ENCODE measurements at places on chromosomes 6 and 20.

GRCh38 chr6:20833881-20834515 lies 299.7 kb downstream of the CDKAL1 start:
- DNase-seq = no peak

- no peak for DNase-seq
Observed at GRCh38 chr6:18763086-18763485, 375.9 kb downstream of the RNF144B start.

DNA sequence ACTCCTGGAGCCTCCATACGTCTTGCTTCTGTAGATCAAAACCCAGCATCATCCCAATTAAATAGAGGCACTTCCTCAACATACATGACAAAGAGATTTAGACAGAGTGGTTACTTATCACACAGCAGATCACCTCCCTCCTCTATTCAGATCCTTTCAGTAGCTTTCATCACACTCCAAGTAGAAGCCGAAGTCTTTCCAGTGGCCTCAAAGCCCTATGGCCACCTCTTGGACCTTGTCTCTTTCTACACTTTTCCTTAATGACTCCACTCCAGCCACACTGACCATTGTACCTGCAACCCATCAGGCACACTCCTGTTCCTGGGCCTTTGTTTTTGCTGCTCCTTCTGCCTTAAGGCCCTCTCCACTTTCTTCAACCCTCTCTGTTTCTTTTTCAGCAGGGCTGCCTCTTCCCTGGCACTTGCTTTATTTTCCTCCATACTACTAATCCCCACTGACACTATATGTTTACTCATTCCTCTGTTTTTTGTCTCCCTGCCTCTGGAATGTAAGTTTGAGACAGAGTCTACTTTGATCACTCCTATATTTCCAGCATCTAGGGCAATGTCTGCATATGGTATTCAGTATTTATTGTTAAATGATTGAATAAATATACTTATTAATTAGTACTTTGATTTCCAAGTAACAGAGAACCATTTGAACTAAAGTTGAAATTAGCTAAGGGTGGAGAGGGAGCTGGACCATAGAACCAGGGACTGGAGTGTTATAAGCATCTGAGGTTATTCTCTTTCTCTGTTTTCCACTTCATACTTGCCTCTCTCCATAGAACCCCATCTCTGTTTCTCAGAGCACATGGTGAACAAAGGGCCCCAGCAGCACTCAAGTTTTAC lies 43.4 kb upstream of the TRAM2 start:
- DNase-seq = no peak

GRCh38 chr20:10711903-10712451 lies 38.2 kb upstream of the JAG1 start:
- no peak for DNase-seq
